AG09309 (cell line): ENCODE measurements at places on chromosomes 11 and 22.

DNA sequence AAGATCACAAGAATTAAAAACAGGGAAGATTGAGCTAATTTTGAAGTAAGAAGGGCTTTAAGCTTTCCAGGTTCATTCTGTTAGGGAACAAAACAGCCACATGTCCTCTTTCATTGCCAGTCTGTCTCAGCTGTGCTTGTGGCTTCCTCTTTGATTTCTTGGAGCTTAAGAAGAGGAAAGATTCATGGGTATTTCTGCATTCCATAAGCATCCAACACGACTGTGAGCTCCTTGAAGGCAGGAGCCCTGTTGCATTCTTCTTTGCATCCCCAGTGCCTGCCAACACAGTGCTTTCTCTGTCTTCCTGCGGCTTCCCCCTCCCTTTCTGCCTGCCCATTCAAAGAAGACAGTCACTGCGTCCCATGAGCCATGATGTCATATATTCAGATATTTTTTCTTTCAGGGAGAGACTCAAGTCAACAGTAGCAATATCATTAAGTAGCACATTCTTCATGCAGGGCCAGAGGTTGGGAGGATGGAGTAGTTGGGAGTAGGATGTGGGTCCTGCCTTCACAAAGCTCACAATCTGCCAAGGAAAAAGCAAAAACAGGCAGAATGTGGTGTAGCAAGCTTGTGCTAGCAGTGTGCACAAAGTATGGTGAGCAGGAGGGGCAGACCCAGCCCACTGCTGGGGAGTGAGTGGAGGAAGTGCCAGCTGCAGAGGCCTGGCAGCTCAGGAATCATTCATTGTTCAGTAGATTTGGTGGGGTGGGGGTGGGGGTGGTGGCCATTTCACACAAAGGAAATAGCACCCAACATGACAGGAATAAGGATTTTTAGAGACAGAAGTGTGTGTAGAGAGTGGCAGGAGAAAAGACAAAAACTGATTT lies 162.1 kb upstream of the RASSF10 start:
- no peak for DNase-seq

DNA sequence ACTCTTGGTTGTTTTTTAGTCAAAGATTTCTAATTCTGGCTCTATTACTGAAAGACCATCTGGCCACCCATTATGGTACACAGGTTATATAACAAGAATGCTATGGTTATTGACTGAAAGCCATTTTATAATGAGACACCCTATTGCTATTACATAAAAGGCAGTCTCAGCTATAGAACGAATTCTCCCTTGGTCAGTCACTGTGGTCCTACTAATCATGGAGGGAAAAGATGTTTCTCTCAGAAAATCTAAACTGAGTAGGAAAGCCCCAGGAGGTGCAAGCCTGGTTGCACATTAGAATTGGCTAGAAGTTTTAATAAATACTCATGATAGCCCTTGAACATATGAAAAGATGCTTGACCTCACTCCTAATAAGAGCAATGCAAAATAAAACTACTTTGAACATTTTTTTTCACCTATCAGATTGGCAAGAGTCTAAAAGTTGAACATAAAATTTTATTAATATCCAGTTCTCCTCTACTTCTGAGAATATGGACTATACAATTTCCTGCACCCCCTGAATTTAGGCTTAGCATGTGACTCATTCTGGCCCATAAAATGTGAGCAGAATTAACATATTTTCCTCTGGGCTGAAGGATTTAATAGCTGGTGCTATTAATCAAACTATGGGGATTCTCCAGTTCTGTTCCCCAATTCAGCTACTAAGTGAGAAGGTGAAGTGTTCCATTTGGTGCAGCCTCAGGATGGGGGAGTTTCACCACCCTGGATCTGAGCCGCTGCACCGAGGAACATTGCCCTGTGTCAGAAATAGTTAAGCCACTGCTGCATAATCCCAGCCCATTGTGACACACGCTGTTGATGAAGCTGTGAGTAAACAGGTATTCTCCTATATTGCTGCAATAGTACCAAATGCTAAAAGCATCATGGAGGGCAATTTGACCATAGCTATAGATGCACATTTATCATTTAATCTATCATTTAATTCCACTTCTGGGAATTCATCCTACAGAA lies 11.5 kb upstream of the CRKL start:
- no peak for DNase-seq

GRCh38 chr11:86803136-86804045 lies 3.0 kb downstream of the PRSS23 start:
- DNase-seq, result no peak

DNA sequence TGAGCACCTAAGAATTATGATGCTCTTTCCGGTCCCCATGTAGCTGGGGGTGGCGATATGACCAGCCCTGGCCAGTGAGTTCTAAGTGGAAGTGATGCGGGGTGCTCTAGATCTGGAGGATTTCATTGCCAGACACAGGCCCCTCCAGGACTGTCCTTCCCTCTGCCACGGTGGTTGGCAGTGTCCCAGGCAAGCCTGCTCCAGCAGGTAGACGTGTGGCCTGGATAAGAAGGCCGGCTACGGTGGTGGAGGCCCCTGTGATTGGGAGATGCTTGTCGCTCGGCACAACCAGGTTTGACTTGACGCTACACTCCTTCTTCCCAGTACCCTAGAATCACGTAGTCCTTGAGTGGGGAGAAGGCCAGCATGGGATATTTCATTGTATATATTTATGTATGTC lies 9.1 kb upstream of the ARHGAP8 start:
- DNase-seq, result no peak

- DNase-seq, result no peak
Observed at GRCh38 chr11:133579165-133580031, 47.1 kb upstream of the OPCML start.

- DNase-seq, result peak; percentile 49
Observed at GRCh38 chr22:19179497-19180048, 1.0 kb upstream of the SLC25A1 start.

GRCh38 chr11:132158091-132158490 lies 787.7 kb downstream of the NTM start:
- DNase-seq, result no peak

GRCh38 chr22:25447067-25447685 lies 117.3 kb upstream of the GRK3 start:
- DNase-seq, result no peak

- no peak for DNase-seq
Observed at GRCh38 chr22:17982572-17983141, 41.7 kb downstream of the MICAL3 start.

- DNase-seq, result no peak
Observed at GRCh38 chr11:109945626-109946321, 147.4 kb upstream of the ZC3H12C start.

- no peak for DNase-seq
Observed at GRCh38 chr22:29313576-29314466, 1.7 kb downstream of the RASL10A start.

DNA sequence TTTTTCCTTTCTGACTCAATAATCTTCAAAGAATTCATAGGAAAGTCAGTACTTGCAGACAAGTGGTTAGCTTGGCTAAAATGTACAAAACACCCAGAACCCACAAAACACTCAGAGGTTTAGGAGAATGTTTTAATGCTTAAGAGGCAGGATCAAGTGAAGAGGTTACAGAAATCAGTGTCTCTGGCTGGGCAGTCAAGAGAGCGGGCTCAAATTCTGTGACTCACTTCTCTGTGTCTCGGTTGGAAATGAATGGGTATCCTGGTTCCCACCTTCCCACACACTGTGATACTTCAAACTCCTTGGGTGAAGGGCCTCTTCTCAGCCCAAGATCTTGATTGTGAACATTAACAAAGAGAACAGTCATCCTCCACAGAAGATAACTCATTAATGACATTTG lies 3.8 kb downstream of the MPEG1 start:
- DNase-seq, result no peak

DNA sequence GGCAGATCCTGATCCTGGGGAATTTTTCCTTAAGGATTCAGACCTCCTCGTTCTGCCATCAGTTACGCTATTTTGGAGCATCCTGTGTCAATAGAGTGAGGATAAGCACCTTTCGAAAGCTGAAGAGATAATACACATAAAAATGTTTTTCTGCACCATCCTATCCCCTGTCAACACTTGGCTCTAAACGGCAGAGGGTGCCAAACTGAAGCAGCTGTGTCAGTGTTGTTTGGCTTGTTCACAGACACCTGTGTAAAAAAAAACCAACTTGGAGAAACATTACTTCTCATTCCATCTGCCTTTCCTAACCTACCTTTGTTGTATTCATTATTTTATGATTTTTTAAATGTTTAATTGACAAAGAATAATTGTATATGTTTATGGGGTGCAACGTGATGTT lies 417.0 kb upstream of the DDI1 start:
- DNase-seq, result no peak

- DNase-seq, result no peak
Observed at GRCh38 chr22:29078036-29078868, 5.4 kb downstream of the KREMEN1 start.

GRCh38 chr11:61569701-61570100 lies 11.2 kb downstream of the SYT7 start:
- no peak for DNase-seq

- DNase-seq, result no peak
Observed at GRCh38 chr11:126464796-126465195, 109.3 kb downstream of the ST3GAL4 start.

GRCh38 chr11:104433751-104434150 lies 269.8 kb upstream of the PDGFD start:
- no peak for DNase-seq

DNA sequence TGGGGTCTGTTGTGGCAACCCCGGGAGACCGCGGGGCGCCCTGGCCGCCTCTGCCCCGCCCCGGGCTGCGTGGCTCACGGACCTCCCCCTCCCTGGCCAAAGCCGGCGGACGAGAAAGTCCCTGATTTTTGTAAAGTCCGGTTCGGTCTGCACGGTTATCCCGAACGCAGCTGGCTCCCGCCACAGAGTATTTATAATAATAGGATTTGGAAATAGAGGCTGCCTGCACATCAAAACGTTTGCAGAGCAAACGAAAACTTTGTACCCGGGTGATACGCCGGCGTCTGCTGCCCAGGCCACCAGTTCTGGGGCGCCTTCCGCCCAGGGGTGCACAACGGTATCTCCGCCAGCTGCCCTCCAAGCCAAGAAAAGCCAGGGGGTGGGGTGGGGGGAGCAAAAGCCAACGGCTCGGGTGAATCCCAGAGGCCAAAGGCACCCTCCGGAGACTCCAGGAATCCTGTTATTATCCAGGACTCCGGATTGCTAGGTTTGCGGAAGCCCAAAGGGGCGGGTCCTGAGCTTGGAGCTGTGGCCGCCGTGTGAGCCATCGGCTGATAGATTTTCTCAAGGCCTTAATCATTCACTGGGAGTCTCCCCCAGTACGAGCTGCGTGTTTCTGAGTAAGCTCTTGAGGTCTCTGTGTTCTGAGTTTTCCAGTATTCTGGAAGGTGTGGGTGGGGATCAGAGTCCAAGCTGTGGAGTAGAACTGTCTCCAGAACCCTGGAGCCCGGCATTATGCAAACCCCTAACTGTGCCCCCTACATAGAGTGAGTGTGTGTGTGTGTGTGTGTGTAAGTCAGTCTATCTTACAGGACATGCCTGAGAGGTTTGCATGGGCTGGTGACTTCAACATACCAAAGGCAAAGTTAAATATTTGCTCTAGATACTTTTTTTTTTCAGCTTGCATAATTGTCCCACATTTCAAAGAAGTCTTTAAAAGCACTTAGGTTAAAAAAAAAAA lies 673 bp upstream of the SHANK2 start:
- DNase-seq, result peak; percentile 27
